ENCODE measurements at places on chromosomes 3 and 15.

DNA sequence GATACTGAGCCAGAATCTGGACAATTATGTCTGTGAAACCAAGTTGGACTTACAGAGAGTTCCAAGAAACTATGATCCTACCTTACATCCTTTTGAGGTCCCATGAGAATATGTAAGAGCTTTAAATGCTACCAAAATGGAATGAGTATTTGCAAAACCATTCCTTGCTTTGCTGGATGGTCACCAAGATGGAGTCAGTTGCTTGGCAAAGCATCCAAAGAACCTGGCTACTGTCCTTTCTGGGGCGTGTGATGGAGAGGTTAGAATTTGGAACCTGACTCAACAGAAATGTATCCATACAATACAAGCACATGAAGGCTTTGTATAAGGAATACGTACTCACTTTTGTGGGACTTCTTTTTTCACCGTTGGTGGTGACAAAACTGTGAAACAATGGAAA lies 36.2 kb downstream of the AP4E1 start:
- no peak for DNase-seq

DNA sequence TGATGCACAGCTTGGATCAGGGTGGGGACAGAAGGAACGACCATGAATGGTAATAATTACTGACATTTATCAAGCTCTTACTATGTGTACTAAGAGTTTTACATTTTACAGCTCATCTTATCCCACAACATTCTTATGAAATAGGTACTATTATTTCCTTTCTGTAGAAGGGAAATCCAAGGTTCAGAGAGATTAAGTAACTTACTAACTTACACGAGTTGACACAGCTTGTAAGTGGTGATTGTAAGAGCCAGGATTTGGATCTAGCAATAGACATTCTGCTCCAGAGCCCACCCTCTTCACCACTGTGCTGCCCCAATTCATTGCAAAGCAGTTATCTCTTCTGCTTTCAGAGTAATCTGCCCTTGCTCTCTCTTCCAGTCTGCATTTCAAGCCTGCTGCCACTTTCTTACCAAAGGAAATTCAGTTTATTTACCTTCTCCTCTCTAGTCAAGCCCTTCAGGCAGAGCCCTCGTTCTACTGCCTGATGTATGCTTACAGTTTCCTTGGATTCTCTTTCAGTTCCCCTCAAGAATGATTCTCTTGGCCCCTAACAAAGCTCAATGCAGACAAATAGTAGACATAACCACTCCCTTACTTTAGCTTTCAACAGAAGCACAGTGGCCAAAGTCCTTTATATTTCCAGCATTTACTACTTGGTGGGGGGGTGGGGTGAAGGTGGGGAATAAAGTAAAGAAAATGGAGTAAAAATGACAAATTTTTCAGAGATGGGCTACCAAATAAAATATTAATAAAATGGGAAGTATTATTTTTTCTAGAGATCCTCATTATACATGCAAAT lies 65.8 kb downstream of the ATP8B4 start:
- DNase-seq, result no peak

DNA sequence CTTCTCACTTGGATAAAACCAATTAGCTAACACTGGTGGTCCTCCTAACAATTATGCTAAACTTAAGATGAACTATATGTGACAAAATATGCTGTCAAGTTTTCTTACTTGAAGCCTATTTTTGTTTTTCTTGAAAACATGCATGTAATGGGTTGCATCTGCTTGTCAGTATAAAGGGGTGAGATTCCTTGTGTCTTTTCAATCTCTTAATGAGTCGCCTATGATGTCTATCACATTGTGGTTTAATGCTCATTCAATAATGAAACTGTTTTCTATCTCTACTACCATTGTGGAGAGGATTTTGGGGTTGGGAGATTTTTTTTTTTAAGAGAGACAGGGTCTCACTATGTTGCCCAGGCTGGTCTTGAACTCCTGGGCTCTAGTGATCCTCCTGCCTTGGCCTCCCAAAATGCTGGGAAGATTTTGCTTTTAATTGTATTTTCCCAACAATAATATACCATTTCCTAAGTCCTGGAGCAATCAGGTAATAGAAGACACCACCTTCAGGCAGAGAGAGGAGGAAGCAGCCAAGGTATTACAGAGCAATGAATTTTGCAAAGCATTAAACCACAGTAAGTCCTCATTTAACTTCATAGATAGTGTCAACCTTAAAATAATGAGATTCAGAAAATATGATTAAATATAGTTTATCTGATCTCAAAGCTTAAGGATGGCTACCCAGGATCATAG lies 17.4 kb upstream of the TRMT10C start:
- no peak for DNase-seq

GRCh38 chr3:140842984-140843649 lies 98.5 kb upstream of the SLC25A36 start:
- DNase-seq, result no peak

DNA sequence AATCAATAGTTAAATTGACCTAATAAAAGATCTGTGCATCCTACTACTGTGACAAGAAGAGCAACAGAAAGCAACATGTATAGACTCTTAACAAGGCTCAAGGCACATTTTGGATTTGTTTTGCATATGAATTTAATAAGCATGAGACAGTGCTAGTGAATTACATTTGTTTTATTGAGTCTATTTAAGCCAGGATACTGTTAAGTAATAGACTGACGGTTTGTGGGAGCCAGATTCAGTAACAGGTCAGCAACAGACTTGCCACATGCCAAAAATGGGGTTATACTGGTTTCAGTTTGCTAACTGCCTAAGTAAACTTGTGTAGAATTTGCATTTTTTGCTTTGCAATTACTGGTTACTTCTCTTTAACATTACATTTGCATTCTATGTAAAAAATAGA lies 54.0 kb downstream of the MBNL1 start:
- DNase-seq, result no peak

DNA sequence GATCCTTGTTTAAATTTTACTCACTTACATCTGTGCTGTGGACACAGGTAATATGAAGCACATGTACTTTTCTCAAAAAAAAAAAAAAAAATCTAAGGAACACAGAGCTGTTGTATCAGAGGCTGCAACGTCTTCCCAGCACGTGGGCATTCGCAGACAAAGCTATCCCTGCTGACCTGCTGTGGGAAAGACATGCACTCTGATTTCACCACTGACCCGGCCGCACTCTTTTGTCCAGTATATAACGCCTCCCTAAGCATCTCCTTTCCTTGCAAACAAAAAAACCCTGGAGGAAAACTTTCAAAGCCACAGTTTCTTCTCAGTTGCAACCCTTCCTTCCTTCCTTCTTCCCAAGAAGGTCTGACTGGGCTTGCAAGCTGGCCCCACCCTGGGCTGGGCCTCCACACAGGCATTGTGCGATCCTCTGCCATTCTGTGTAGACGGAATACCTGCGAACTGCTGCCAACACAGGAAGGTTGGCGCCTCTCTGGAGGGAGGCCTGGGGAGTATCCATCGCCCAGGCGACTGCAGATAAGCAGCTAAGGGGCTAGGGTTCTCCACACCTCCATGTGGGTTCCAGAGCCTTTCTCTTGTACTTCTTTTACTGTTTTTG lies 50.8 kb downstream of the SLC12A8 start:
- DNase-seq, result no peak

DNA sequence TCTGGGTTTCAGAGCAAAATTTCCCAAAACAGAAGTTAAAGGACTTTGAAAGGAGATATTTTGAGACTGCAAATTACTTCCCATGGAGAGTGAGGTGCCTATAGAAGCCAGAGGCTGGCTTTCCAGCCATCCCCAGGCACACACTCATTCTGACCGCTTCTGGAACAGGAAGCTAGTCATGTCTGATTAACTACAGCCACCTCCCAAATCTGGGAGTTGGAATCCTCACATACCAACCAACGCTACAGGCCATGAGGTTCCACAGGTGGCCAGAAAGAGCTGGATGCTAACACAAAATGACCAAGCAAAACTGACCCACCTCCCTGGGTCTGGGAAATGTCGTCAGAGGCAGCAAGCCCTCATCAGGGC lies 87.2 kb downstream of the SNRK start:
- no peak for DNase-seq

GRCh38 chr15:69857686-69858391 lies 239.9 kb downstream of the TLE3 start:
- DNase-seq, result no peak

DNA sequence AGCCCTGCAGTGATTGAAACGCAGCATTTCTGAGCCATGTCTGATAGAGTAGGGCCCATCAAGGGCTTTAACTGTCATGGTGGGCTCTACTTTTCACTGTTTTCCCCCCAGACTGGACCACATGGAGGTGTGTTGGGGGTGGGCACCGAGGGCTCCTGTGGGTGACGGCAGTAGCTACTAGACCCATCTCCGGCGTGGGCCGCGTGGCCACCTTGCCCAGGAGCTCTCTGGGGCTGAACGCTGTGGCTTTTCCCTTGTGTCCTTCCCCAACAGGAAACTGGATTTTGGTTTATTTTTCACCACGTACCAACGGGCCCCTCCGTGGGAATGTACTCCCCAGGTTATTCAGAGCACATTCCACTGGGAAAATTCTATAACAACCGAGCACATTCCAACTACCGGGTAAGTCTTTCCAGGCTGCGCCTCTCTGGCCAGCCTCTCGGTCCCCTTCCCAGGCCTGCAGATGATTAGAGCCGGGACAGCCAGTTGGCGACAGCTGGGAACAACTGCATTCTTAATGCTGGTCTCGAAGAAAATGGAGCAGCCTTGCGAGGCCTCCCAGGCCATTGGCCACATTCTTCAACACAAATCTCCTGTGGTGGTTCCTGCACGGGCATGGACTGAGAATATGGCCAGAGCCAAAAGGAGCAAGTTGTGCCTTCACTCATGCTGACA lies 67.7 kb downstream of the MESD start:
- DNase-seq, result no peak

GRCh38 chr3:20958161-20958560 lies 772.2 kb upstream of the SGO1 start:
- no peak for DNase-seq

DNA sequence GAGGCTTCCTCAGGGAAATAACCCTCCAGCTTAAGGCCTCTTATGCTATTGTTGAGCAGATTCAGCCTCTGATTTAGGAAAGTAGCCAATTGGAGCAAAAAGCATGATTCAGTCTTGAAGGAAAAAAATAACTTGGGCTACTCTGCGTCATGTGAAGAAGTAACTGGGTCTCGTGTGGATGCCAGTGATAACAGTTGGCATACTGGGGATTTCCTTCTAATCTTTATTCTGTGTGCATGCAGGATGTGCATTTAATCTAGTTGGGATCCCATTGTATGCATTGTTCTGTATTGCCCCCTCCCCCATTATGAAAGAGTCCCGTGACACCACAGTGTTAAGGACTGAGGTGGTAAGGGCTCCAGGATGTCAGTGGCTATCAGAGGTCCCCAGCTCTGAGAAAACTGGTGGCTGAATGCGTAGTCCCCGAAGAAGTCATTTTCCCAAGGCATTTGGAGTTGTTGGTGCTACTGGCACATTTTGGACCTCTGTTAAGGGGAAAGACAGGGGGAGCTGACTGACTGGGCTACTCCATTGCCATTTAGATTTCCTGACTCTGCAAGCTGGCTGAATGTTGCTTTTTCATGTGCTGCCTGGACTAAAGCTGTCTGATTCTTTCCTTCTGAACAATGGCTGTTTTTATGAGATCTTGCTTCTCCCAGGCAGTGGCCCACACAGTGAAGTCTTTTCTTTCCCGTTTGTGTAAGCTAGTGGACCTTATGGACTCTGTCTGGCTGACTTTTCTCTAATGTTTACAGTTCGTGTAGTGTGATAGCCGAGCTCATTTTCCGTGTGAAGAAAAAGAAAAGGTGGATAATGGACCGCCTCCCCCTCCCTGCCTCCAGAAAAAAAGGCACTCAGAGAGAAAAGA lies 38.4 kb upstream of the TRAK1 start:
- no peak for DNase-seq

- DNase-seq, result no peak
Measured at GRCh38 chr3:183537295-183537730, 18.2 kb downstream of the KLHL6 start.

- no peak for DNase-seq
Measured at GRCh38 chr3:108060331-108060730, 30.5 kb downstream of the CD47 start.

DNA sequence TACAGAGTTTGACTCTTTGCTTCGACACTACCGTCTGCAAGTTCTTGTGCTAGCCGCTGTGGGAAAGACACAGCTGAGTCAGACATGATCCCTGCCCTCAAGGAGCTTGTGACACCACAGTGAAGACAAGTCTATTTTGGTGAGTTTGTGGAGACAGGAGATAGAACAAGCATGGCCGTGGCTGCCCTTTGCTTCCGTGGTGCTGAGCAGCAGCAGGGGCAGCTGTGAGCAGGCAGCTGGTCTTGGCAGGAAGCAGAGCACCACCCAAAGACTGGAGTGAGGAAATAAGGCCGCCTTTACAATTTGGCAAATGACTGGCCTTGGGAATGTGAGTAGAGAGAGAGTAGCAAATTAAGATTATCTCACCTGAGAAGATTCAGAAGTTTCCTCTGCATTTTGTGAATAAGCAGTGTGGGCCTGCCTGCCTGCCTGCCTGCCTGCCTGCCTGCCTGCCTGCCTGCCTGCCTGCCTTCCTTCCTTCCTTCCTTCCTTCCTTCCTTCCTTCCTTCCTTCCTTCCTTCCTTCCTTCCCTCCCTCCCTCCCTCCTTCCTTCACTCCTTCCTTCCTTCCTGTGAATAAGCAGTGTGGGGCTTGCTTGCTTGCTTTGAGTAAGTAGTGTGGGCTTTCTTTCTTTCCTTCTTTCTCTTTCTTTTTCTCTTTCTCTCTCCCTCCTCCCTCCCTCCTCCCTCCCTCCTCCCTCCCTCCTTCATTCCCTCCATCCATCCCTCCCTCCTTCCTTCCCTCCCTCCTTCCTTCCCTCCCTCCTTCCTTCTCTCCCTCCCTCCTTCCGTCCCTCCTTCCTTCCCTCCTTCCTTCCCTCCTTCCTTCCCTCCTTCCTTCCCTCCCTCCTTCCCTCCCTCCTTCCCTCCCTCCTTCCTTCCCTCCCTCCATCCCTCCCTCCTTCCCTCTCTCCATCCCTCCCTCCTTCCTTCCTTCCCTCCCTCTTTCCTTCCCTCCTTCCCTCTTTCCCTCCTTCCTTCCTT lies 1.6 kb upstream of the GCNT3 start:
- DNase-seq, result no peak

DNA sequence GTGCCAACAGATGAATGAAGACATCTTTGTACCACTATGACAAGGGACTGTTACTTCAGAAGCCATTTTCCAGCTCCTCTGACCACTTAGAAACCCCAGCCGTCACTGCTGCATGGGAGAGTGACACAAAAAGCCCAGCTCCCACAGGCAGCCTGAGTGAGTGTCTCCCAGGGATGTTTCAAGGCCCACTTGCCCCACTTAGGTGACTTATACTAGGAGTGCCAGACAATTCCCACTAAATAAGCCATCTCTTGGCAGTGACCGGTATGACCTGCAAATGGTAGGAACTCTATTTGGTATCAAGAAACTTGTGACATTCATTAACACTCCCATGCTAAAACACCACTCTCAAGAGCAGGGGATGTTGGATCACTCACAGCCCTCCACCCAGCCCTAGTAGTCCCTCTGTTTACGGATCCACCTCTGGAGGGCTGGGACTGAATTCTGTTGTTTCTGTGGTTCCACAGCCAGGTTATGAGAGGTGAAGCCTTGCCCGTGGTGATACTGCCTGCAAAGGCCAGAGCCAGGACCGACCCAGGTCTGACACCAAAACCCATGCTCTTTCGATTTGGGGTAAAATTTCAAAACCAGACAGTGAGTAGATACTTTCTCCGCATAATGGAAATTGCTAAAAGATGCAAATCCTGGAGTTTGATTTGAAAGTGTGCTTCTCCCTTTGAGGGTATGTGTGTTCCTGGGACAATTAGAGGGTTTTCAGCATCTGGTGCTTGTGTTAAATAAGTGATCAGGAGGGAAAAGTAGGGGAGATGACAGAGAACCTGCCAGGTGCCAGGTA lies 14.5 kb downstream of the RBP1 start:
- DNase-seq, result no peak

GRCh38 chr3:134609821-134610431 lies 40.9 kb downstream of the KY start:
- DNase-seq, result no peak
